SK-N-SH (cell line): ENCODE measurements at places on chromosomes 11 and 22.

DNA sequence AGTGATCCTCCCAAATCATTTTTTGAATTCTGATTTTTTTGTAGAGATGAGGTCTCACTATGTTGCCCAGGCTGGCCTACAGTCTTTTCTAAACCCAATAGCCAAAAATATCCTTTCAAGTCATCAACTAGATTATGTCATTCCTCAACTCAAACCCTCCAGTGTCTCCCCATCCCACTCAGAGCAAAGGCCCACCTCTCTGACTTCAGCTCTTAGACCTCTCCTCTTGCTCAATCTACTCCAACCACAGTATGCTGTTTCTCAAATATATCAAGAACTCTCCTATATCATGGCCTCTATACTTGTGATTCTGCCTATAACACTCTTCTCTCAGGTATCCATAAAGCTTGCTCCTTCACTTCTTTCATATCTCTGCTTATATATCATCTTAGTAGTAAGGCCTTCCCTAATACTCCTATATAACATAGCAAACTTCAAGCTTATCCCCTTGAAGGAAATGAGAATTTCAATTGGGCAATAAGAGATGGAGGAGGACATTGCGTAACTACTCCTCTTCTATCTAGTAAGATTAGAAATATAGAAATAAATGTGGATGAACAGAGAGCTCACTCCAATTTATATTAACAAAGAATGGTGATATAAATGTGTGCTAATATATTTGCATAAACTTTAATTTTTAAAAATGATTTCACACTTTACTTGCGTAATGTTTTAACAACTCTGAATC, 24.5 kb downstream of the DLG2 start:
- DNase-seq = no peak

GRCh38 chr11:86980086-86980796, 25.0 kb upstream of the FZD4 start:
- no peak for DNase-seq

DNA sequence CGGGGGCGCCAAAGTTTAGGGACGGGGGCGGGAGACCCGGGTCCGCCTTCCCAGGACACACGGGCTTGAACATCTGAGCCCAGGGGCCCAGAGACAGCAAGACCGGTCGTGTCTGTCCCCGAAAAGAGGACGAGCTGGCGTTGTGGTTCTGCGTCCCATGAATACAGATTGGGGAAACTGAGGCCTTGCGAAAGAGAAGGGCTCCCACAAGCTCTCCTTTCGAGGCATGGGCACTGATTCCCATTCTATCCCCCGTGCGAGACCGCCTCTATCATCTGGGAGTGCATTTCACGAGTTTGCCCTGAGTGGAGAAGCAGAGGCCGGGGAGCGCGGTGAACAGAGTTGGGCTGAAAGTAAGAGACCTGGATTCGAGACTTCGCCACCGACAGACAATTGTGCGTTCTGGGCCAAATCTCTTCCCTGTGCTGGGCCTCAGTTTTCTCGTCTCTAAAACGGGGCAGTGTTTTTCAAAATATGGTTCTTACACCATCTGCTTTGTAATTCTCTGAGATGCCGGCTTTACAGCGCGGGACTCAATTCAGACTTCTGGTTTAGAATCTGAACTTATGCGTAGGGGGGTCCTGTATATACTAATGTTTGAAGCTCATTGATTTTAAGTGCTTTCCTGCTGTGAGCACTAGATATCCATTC, 471 bp downstream of the RNF185 start:
- DNase-seq = no peak

- no peak for DNase-seq
Measured at GRCh38 chr11:125883375-125883774, 4.1 kb upstream of the HYLS1 start.

DNA sequence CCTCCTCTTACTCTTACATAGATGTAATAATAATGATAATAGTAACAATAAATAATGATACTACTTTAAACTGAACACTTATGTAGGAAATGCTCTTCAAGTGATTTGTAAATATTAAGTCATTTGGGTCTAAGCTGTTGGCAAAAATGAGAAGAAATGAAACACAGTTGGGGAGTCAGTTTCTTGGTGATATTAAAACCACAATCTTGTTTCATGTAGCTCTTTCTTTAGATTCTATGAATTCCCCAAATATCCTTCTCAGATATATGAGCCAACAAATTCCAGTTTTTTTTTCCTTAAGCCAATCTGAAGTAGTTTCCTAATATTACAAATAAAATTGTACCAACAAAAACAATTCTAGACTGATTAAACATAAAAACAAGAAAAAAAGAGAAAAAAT, 1115.6 kb upstream of the CNTN5 start:
- no peak for DNase-seq

GRCh38 chr11:29271616-29272015, 745.2 kb downstream of the KCNA4 start:
- no peak for DNase-seq

- DNase-seq = no peak
Measured at GRCh38 chr11:120780239-120780638, 243.7 kb upstream of the TBCEL start.

- DNase-seq = no peak
Measured at GRCh38 chr22:21922370-21923162, 30.1 kb downstream of the PPM1F start.

DNA sequence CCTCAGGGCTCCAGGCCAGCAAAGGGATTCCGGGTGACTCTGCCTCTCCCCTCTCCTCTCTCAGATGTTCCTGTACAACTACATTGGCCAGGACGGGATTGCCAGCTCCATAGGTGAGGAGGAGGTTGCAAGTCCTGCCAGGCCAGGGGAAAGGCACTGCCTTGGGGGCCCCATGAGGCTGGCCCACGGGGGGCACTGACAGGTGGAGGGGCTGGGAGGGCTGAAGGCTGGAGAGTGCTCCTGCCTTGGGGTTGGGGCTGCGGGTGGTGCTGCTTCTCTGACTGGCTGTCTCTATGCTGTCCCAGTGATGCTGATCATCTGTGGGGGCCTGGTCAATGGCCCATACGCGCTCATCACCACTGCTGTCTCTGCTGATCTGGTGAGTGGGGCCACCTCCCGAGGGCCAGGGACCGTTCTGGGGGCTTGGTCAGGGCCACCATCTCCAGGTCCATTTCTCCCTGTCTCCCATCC, 21.7 kb downstream of the SLC37A2 start:
- DNase-seq = peak; percentile 15

DNA sequence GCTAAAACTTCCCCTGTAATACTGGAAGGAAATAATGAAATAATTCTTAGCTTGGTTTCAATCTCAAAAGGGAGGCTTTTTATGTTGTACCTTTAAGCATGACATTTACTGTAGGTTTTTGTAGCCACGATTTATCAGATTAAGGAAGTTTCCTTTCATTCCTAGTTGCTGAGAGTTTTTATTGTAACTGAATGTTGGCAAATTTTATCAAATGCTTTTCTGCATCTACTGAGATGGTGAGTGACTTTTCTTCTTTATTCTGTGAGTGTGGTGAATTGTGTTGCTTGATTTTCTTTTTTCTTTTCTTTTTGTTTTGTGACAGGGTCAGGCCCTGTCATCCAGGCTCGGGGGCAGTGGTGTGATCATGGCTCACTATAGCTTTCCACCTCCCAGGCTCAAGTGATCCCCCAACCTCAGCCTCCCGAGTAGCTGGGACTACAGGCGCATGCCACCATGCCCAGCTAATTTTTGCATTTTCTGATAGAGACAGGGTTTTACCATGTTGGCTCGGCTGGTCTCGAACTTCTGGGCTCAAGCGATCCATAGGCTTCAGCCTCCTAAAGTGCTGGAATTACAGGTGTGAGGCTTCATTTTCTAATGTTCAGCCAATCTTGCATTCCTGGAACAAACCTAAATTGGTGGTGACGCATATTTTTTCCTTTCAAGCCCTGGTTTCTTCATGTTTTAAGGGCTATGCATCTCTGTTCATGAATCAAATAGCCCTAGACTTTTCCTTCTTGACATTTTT, 26.2 kb downstream of the SUSD2 start:
- DNase-seq = no peak

DNA sequence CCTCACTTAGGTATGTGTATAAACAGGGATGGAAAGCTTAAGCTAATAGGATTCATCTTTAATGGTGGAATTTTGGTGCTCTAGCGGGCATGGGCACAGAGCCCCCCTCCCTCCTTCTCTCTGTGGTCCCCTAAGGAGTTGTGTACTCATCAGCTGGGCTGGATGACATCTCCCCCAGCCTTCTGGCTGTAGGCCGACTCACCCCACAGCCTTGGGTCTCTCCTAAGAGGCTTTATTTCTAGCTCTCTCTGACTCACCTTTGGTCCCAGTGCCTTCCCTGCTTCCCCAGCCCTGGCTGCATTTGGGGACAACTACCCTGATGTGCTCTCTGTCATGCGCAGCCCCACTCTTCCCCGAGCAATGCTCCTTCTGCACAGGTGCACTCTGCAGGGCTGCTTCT, 26.9 kb downstream of the SLC6A5 start:
- no peak for DNase-seq
